ENCODE measurements at places on chromosomes 1 and 21. TPM values are rescaled to one million over a fixed set of nuclear protein-coding genes. Genes with fewer than 3 reads are reported as not detected.

DNA sequence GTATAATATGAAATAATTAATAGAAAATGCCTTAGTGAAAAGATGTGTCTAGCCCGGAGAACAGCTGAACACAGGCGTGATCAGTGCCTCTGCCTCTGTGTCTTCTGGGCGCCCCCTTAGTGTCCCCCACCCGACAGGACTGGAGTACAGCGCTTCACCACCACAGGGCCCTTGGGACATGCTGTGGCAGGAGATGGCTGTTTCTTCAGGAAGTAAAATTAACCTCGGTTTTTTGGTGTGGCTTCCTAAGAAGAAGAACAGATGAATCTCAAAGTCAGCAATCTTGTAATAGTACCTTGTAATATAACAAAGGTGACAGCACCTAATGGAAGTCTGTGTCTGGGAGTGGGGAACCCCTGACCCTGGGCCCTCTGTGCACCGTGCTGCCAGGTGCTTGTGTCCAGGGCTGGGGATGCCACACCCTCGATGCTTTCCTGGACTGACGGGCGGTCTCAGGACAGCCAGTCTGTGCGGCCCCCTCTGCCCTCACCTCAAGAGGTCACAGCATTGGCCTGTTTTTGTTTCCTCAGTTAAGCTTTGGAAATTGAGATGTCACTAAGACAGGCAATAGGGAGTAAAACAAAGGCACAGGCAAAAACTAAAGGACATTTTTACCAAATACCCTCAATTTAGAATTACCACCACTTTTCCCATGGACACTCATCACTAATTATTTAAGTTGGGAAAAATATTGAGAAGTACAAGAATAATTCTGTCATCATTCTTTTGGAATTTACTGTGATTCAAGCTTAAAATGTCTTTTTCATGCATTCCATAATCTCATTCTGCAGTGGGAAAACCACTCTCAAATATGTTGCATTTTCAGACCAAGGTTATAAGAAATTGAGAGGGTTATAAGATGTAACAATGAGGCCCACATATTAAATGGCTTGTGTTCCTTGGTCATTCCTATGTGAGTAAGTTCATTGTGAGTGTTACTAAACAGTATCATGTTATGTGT lies 79.3 kb downstream of the ADARB1 start:
- no peaks in the 10 kb centered on the region for H3K36me3 ChIP-seq
- no peak for DNase-seq
- H3K4me1 ChIP-seq: peaks cover 26% of the 10 kb centered on the region
- H3K4me3 ChIP-seq: no peak overlapping the region
- H3K27ac ChIP-seq: peak overlapping the region; percentile 73

- DNase-seq: no peak
- peaks cover 2% of the 10 kb centered on the region for H3K27me3 ChIP-seq
- H3K4me3 ChIP-seq: peak overlapping the region; percentile 72
- H3K27ac ChIP-seq: peak overlapping the region; percentile 97
- peaks cover 37% of the 10 kb centered on the region for H3K4me1 ChIP-seq
Observed at GRCh38 chr1:119713039-119713748, 1.5 kb downstream of the PHGDH start.

Gene AGT
- total RNA-seq: 1.9 TPM

Gene COL6A2
- total RNA-seq: 986 TPM

GRCh38 chr1:99239690-99240089 lies 24.6 kb upstream of the PLPPR4 start:
- H3K27me3 ChIP-seq: no peaks in the 10 kb centered on the region
- no peaks in the 10 kb centered on the region for H3K4me1 ChIP-seq
- no peaks in the 10 kb centered on the region for H3K36me3 ChIP-seq
- H3K27ac ChIP-seq: no peak overlapping the region
- no peak for DNase-seq
- H3K4me3 ChIP-seq: no peak overlapping the region

Gene RNU1-3
- total RNA-seq: 3,937 TPM

GRCh38 chr1:211155040-211155439 lies 21.1 kb upstream of the KCNH1 start:
- peaks cover 4% of the 10 kb centered on the region for H3K4me1 ChIP-seq
- no peak overlapping the region for H3K27ac ChIP-seq
- H3K4me3 ChIP-seq: no peak overlapping the region
- H3K36me3 ChIP-seq: no peaks in the 10 kb centered on the region
- H3K27me3 ChIP-seq: peaks cover 4% of the 10 kb centered on the region
- no peak for DNase-seq

DNA sequence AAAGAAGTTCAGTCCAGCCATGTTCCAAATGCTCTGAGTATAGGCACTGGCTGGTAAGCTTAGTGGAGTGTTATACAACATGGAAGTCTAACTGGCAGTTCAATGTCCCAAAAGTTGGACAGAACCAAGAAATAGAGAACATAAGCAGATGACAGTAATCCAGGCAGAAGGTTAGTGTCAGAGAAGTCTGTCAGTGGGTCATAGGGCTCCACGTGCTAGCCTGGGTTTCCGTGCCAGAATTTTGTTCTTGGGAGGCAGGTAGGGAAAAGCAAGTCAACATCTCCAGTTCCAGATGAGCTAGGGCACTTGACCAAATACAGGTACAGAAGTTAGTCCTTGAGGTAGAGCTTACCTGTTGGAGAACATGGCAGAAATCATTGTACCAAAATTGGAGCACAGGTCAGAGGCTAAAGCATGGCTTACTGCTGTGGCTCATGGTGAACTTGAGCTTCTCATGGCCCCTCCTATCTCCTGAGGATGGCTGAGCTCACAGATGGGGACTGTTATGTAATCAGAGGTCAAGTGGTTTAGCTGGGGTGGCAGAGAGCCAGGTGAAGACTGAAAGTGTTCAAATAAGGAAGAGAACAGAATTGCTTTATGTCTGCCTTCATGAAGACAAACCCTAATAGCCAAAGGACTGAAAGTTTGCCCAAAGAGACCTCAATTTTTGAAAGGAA lies 170.8 kb downstream of the NFIA start:
- peak overlapping the region; percentile 85 for H3K27ac ChIP-seq
- no peaks in the 10 kb centered on the region for H3K27me3 ChIP-seq
- no peak for DNase-seq
- no peak overlapping the region for H3K4me3 ChIP-seq
- peaks cover 56% of the 10 kb centered on the region for H3K4me1 ChIP-seq

DNA sequence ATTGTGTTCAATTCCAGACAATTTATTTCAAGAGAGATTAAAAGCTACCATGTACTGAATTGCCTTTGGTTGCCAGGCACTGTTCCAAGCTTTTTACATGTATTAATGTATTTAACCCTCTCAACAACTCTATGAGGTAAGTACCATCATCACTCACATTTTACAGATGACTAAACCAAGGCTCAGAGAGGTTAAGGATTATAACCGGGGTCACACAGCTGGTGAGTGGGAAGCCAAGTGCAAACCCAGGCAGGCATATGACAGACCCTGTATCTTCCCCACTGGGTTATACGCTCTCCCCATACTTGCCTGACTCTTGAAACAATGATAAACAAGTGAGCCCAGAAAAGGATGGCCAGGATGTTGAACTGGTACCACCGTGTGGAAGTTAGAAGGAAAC lies 16.5 kb downstream of the PLEKHA6 start:
- H3K36me3 ChIP-seq: no peaks in the 10 kb centered on the region
- no peak overlapping the region for H3K27ac ChIP-seq
- peaks cover 70% of the 10 kb centered on the region for H3K4me1 ChIP-seq
- H3K4me3 ChIP-seq: no peak overlapping the region
- H3K27me3 ChIP-seq: no peaks in the 10 kb centered on the region
- DNase-seq: no peak

Gene IL19
- total RNA-seq: not detected

Gene PLA2G2F
- total RNA-seq: not detected

- DNase-seq: no peak
- H3K27ac ChIP-seq: peak overlapping the region; percentile 88
- H3K4me1 ChIP-seq: peaks cover 58% of the 10 kb centered on the region
Observed at GRCh38 chr1:116853680-116854402, 55.9 kb upstream of the PTGFRN start.

Gene MCL1
- 257 TPM for total RNA-seq

DNA sequence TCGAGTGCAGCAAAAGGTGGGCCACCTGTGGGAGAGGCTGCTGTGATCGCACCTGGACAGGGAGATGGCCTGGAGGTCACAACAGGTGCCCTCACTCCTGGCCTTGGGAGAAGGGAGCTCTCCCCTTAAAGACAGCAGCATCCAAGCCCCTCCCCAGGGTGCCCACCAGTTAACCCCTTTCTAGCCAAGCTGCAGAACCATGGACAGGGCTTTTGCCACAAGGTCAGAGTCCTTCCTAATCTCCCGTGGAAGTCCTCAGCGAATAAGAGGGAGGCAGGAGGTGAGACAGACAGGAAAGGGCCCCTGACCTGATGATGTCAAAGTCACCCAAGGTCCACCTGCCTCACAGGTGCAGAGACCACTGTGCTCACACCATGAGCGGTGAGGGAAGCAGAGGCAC lies 1.7 kb downstream of the CNTN2 start:
- H3K27me3 ChIP-seq: peaks cover 87% of the 10 kb centered on the region
- H3K36me3 ChIP-seq: no peaks in the 10 kb centered on the region
- no peak for DNase-seq
- no peak overlapping the region for H3K4me3 ChIP-seq

- DNase-seq: no peak
- H3K27me3 ChIP-seq: no peaks in the 10 kb centered on the region
- H3K4me1 ChIP-seq: no peaks in the 10 kb centered on the region
- peak overlapping the region; percentile 31 for H3K4me3 ChIP-seq
Observed at GRCh38 chr1:100868364-100868995, 26.2 kb downstream of the EXTL2 start.

- H3K4me1 ChIP-seq: peaks cover 41% of the 10 kb centered on the region
- peaks cover 19% of the 10 kb centered on the region for H3K27me3 ChIP-seq
- DNase-seq: no peak
Observed at GRCh38 chr1:156146020-156146768, 7.2 kb upstream of the SEMA4A start.

Gene TMCO4
- total RNA-seq: 19.4 TPM

GRCh38 chr1:234858722-234859121 lies 248.7 kb upstream of the IRF2BP2 start:
- no peaks in the 10 kb centered on the region for H3K27me3 ChIP-seq
- H3K27ac ChIP-seq: no peak overlapping the region
- no peak overlapping the region for H3K4me3 ChIP-seq

GRCh38 chr1:199449221-199449620 lies 578.3 kb upstream of the NR5A2 start:
- no peaks in the 10 kb centered on the region for H3K27me3 ChIP-seq
- H3K4me1 ChIP-seq: no peaks in the 10 kb centered on the region
- H3K4me3 ChIP-seq: no peak overlapping the region
- H3K36me3 ChIP-seq: no peaks in the 10 kb centered on the region

- no peaks in the 10 kb centered on the region for H3K36me3 ChIP-seq
- peak overlapping the region; percentile 83 for H3K27ac ChIP-seq
- peaks cover 20% of the 10 kb centered on the region for H3K27me3 ChIP-seq
- peak overlapping the region; percentile 75 for H3K4me3 ChIP-seq
- H3K4me1 ChIP-seq: peaks cover 44% of the 10 kb centered on the region
- peak; percentile 66 for DNase-seq
Observed at GRCh38 chr21:42515708-42516502, 2.3 kb downstream of the SLC37A1 start.

- DNase-seq: no peak
- no peaks in the 10 kb centered on the region for H3K27me3 ChIP-seq
- H3K36me3 ChIP-seq: peaks cover 9% of the 10 kb centered on the region
- no peak overlapping the region for H3K4me3 ChIP-seq
- peak overlapping the region; percentile 63 for H3K27ac ChIP-seq
- H3K4me1 ChIP-seq: peaks cover 63% of the 10 kb centered on the region
Observed at GRCh38 chr1:159913451-159914192, 11.7 kb downstream of the TAGLN2 start.

GRCh38 chr1:112504001-112504660 lies 4.6 kb upstream of the WNT2B start:
- H3K27me3 ChIP-seq: peaks cover 33% of the 10 kb centered on the region
- H3K36me3 ChIP-seq: no peaks in the 10 kb centered on the region
- peak overlapping the region; percentile 69 for H3K4me3 ChIP-seq
- DNase-seq: no peak
- H3K27ac ChIP-seq: peak overlapping the region; percentile 99

GRCh38 chr21:39188521-39189139 lies 5.4 kb upstream of the PSMG1 start:
- no peaks in the 10 kb centered on the region for H3K27me3 ChIP-seq
- no peak for DNase-seq
- peaks cover 25% of the 10 kb centered on the region for H3K4me1 ChIP-seq
- H3K27ac ChIP-seq: no peak overlapping the region

DNA sequence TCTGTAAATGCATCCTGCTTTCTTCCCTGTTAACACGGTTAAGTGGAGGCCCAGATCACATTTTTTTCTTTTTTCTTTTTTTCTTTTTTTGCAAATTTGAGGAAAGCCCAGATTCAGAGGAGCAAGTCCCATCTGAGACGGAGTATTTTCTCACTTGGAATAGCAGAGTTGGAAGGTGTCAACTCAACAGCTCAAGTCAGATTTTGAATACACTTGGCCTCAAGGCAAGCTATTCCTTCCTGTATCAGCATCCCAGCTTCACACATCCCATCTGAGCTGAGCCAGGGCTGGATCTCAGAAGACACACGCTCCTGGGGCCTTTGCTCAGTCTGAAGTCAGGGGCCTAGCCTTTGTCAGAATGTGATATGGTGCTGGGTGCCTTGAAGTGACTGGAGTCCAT lies 11.5 kb upstream of the TNR start:
- H3K27ac ChIP-seq: no peak overlapping the region
- H3K4me1 ChIP-seq: no peaks in the 10 kb centered on the region
- no peak for DNase-seq
- no peak overlapping the region for H3K4me3 ChIP-seq
- H3K27me3 ChIP-seq: peaks cover 79% of the 10 kb centered on the region

Gene CCDC27
- not detected for total RNA-seq

DNA sequence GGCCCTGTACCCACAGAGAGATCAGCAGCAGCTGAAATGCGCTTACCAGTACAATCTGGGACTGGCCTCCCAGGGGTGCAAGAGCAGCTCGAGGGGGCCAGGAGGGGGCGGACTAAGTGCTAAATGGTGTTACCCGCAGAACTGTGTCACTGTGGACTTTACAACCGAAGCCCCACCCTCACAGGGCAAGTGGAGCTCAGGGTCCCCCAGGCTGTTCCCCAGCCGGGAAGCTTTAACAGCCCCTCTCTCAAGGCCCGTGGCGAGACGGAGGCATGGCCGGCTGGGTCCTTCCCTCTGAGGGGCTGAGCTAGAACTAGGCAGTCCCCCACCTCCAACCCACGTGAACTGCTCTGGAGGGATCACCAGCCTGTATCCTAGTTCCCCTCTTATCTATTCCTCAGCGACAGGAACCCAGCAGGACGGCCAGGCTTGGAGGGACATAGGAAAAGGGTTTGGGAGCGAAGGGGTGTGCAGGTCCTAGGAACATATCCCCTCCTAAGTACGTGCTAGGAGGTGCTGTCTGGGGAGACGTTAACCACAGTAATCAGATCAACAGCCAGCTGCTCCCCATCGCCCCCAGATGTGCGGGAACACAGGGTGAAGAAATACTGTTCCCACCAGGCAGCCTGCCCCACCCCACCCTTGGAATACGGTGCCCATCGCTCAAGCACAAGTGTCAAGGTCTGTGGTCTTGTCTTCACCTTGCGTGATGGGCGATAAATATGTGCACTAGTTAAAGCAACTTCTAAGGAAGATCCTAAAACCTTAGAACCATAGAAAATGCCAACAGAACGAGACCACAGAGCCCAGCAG lies 24.4 kb downstream of the ZBTB17 start:
- no peak overlapping the region for H3K27ac ChIP-seq
- no peaks in the 10 kb centered on the region for H3K27me3 ChIP-seq
- no peak for DNase-seq

GRCh38 chr1:189921613-189922012 lies 556.1 kb downstream of the BRINP3 start:
- H3K4me1 ChIP-seq: no peaks in the 10 kb centered on the region
- peaks cover 5% of the 10 kb centered on the region for H3K36me3 ChIP-seq
- H3K27ac ChIP-seq: no peak overlapping the region

Measured in mesothelial cell of epicardium (in vitro differentiated cells).